ENCODE measurements at places on chromosomes 16 and 17. TPM values are rescaled to one million over a fixed set of nuclear protein-coding genes. Genes with fewer than 3 reads are reported as not detected.

OR3A3 gene
- total RNA-seq = not detected

IKZF3 gene
- 44.6 TPM for total RNA-seq

CHST4 gene
- not detected for total RNA-seq

SPECC1 gene
- total RNA-seq = 7.3 TPM

SIAH1 gene
- 16.2 TPM for total RNA-seq

CEMP1 gene
- not detected for total RNA-seq

CCL16 gene
- not detected for total RNA-seq

RNU2-1 gene
- total RNA-seq = 4,468 TPM

TP53TG3C gene
- total RNA-seq = not detected

SLC6A2 gene
- total RNA-seq = not detected

DNA sequence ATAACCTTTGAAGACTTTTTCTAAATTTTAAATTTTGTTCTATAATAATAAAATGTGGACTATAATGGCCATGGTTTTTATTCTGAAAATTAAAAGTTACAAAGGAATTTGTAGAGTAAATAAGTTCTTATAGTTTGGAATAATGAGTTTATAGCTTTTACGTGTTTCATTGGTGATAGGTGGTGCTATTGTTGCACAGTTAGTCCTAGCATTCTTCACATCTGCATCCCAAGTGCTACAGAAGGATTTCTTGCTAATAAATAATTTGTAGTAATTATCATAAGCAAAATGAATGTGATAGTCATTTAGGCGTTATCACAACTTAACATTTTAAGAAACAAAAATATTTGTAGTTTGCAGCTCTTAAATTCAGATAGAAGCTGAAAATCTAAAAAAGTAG is 67.9 kb downstream of the BCAS3 start:
- no peak for DNase-seq

DNA sequence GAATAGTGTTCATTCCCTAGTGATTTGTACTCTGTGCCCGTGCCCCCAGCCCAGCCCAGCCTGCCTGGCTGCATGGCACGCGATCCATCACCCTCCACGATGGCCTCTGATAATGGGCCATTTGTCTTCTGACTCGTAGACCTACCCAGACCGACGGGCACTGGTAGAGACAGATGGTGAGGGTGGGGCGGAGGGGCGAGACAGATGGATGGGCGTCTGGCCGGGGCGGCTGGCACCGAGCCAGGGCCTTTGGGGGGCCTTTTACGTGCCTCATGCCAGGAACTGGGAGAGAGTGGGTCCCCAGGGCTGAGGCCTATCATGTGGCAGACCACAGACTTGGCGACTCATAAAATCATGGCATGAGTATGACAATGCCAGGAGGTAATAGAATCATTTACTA is 25.4 kb downstream of the CRHR1 start:
- DNase-seq = no peak

DNA sequence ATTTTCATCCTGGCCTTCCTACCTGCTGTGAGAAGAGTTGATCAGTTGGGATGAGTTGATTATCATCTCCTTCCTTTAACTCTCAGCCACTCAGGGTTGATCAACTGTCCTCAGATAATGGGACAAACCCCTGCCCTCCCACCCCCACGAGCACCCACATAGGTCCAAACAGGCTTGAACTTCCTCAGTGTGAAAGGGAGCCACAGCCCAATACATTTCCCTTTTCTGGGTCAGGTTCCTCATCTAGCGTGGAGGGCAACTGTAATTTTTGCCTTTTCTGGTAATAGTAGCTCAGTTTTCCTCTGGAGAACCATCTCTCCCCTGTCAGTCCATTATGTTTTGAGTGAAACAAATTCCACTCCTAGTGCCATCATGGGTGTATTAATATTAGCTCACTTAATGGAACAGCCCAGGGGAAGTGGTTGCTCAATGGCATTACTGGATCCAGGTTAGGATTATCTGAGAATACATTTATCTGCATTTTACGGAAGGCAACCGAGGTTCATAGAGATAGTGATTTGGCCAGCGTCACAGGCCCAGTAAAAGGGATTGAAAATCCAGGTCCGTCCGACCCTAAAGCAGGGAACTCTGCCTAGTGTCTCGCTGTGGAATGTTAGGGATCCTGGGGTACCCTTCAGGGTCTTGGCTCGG is 476 bp upstream of the LPCAT2 start:
- no peak for DNase-seq

DNA sequence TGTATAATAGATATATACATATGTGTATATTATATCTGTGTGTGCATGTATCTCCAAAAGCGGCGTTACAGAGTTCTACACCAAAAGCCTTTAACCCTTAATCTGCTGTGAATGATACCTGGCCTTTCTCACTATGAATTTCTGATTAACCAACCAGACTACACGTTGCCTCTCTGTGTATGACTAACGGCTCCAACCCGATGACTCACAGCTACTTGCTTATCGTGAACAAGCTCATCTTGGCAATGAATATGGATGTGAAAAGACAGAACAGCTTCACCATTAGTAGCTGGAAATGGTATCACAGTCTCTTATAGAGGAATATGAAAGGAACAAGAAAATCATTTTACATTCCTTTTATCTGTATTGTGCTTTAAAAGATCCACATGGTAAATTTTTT is 23.8 kb upstream of the ARHGAP44 start:
- DNase-seq = no peak

GRCh38 chr17:7840441-7840840 is 6.4 kb downstream of the KDM6B start:
- DNase-seq = no peak

DNA sequence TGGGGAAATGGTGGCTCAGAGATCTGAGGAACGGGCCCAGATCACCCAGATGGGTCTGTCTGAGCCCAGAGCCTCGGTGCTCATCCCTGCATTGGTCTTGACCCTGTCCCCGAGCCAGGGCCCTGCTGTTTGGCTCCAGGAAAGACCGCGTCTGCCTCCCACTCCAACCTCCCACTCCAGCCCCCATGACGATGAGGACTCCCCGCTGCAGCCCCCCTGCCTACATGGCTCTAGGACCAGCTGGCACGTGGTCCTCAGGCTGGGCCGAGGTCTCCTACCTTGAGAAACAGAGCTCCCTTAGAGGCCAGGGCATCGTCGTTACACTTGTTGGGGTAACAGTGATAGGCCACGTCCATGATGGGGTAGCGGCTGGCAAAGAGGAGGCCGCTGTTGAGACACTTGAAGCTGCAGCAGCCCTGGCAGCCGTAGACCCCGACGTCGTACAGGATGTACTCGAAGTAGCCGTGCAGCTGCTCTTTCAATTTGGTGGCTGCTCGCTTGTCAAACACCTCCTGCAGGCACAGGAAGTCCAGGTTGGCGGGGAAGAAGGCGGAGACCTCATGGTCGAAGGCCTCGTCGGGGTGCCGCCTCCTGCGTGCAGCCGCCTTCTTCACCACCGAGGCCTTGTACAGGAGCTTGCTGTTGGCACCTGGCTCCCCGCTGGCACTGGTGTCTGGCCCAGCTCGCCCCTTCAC is 59.9 kb downstream of the PRMT7 start:
- peak; percentile 49 for DNase-seq

DNA sequence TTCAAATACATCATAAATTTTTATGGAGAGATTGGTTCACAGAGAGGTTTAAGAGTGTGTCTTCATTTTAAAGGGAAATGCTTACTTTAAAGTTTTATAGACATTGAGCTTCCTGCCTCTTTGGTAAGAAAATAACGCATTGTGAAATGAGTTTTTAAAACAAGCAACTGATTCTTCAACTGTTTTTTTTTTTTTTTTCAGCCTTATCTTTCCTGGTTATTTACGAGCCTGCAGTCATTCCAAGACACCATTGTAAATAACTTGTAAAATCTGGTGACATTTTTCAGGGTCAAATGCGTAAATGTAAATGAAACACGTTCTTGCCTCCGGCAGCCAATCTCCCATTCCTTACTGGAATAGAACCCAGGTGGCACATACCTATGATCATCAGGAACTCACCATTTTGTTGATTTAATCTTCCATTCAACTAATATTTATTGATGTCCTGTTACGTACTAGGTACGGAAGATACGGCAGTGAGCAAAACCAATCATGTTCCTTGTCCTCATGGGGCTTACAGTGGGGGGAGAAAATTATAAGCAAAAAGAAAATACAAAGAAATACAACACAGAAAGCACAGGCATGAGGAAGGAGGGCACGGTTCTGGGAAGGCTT is 33.2 kb upstream of the CDYL2 start:
- no peak for DNase-seq

GRCh38 chr17:58285422-58285810 is 4.7 kb upstream of the MPO start:
- DNase-seq = no peak

- DNase-seq = no peak
Observed at GRCh38 chr16:4067262-4068001, 48.8 kb downstream of the ADCY9 start.

DNA sequence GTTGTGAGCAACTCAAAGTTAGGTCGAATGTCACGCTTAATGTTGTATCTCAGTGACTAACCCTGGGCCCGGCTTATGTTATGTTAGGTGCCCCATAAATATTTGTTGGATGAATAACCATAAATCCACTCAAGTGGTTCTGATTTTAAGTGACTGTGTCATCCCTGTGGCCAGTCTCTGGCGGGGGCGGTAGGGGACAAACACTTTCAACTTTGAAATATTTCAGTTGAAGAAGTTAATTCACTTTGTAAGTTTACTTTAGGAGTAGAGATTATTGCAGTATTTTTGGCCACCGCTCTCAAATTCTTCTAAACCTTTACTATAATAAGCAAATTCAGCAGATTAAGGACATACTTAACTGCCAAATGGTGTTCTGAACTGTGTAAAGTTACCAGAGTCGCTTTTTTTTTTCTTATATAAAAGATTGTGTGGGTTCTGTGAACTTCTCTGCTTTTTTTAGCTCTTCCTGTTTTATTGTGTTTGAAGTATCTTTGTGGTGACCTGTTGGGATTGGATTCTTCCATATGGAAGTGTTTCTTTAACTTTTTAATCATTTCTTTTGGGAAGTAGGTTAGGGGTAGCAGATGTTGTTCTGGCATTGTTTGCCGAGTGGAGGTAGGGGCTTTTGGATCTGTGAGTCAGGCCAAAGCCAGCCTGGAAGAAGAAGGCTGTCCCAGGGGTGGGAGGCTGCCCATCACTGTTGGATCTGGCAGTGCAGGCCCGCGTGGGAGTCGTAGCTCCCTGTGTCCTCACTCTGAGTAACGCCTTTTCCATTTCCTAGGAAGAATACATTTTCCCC is 61.4 kb upstream of the TBX2 start:
- no peak for DNase-seq

- no peak for DNase-seq
Observed at GRCh38 chr16:76241755-76242154, 35.4 kb upstream of the CNTNAP4 start.

DNA sequence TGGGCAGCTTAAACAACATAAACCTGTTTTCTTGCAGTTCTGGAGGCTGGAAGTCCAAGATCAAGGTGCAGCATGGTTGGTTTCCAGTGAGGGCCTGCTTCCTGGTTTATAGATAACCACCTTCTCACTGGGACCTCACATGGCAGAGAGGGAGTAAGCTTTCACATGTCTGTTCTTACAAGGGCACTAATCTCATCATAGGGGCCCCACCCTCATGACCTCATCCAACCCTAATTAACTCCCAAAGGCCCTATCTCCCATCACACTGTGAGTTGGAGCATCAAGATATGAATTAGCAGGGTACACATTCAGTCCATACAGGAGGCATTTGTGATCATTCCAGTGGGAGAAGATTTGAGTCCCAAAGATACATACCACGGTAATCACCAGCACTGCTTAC is 50.5 kb upstream of the GRIN2A start:
- no peak for DNase-seq

- no peak for DNase-seq
Observed at GRCh38 chr16:88315543-88316105, 67.1 kb upstream of the ZNF469 start.

GRCh38 chr16:87199901-87200300 is 117.3 kb downstream of the C16orf95 start:
- no peak for DNase-seq

- DNase-seq = no peak
Observed at GRCh38 chr17:67491009-67491680, 114.1 kb downstream of the PITPNC1 start.

- no peak for DNase-seq
Observed at GRCh38 chr17:28293994-28294393, 25.0 kb upstream of the TMEM97 start.

- peak; percentile 86 for DNase-seq
Observed at GRCh38 chr17:32341857-32342602, at the start of gene C17orf75. TSS of gene C17orf75 (minus strand) at chr17:32342173. CDS start at chr17:32342139, 34 bp downstream.

DNA sequence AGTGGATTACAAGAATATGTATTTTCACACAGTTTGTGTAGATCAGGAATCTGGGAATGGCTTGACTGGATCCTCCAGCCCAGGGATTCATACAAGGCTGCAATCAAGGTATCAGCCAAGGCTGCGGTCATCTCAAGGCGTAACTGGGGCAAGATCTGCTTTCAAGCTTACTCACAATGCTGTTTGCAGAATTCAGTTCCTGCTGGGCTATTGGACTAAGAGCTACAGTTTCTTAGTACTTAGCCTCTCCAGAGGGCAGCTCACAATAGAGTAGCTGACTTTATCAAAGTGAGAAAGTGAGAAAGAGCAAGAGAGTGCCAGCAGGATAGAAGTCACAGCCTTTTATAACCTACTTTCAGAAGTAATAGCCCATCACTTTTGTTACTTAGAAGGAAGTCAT is 211.0 kb downstream of the MAP2K6 start:
- DNase-seq = no peak

- DNase-seq = no peak
Observed at GRCh38 chr17:9577373-9577709, 899 bp downstream of the CFAP52 start.

- DNase-seq = no peak
Observed at GRCh38 chr17:36730857-36731490, 129.6 kb downstream of the MRM1 start.

- no peak for DNase-seq
Observed at GRCh38 chr16:79988721-79989220, 388.2 kb upstream of the MAF start.

GRCh38 chr17:20091174-20092029 is 82.2 kb downstream of the SPECC1 start:
- no peak for DNase-seq

DNA sequence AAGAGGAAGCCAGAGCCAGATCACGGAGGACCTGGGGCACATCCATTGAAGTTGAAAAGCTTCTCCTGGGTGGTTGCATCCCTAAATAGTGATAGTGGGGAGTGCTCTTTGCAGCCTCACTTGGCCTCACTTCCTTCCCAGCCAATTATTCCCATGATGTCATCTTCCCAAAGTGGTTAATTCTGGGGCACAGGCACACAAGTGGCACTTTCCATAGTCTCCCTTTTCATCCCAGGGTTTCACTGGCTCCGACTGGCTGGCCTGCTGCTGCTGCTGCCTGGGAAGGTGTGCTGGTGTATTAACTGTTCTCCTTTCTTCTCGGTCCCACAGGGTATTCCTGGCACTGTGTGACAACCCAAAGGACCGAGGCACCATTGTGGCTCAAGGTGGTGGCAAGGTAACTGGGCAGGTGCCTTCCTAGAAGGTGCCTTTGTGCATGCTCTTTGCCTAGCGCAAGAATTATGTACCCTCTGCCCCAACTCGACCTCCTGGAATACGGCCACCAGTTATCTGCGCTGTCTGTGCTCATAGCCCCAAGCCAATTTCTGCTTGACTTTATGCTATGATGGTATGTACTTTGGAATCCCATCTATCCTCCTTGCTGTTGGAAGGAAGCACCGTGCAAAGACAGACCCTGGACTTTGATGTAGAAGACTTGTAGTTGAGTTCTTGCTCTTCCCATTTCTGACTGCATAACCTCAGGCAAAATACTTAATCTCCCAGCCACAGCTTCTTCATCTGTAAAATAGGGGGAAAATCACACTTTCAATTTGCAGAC is 18.4 kb downstream of the SLC35G3 start:
- DNase-seq = no peak
